Left lung (tissue), 14 donors: ENCODE measurements at places on chromosomes 1 and 21.

GRCh38 chr1:183070234-183070922, 47.2 kb downstream of the LAMC1 start:
- no peak for DNase-seq

GRCh38 chr1:172585348-172585747, 52.4 kb downstream of the SUCO start:
- DNase-seq = no peak

DNA sequence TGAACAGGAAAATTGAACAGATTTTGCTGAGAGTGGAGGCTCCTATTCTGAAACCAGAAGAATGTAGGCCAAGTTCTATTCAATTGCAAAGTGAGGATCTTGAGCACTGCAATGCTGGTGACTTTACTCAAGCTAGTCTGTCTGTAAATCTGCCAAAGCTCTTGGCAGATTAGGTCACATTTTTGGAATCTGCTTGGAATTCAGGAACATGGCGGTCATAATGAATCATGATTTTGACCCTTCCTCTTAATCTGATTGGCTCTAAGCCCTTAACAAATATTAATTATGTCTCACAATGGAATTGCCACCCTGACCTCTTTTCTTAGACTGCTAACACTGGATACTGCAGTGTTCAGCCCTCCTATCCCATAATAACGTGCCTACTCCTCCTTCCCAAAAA, 7.2 kb upstream of the GNG12 start:
- peak; percentile 36 for DNase-seq

DNA sequence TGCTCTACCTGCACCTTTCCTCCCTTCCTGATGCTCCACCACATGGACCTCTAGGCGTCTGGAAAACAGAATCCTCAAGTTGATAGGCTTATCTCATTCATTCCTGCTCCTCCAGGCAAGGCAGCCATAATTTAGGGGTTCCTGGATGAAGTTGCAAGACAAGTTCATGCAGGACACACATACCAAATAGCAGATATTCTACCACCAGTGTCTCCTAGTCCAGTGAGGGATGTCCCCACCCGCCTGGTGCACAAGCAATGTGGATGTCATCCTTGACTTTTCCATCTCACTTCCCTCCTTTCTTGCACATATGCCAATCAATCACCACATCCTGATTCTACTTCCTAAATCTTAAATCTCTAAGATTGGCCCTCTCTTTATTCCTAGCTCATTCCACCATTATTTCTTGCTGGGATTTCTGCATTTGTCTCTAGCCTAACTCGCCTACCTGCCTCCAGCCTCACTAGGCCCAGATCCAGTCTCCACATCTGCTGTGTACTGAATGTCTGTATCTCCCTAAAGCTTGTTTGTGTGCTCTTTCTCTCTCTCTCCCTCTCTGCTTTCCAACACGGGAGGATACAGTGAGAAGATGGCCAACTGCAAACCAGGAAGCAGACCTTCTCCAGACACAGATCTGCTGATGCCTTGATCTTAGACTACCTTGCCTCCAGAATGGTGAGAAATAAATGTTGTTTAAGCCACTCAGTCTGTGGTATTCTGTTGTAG, 40.5 kb downstream of the CD34 start:
- no peak for DNase-seq

- DNase-seq = no peak
Measured at GRCh38 chr21:41884501-41885030, 5.4 kb upstream of the PRDM15 start.

- DNase-seq = no peak
Measured at GRCh38 chr1:31243501-31244286, 4.0 kb upstream of the NKAIN1 start.

DNA sequence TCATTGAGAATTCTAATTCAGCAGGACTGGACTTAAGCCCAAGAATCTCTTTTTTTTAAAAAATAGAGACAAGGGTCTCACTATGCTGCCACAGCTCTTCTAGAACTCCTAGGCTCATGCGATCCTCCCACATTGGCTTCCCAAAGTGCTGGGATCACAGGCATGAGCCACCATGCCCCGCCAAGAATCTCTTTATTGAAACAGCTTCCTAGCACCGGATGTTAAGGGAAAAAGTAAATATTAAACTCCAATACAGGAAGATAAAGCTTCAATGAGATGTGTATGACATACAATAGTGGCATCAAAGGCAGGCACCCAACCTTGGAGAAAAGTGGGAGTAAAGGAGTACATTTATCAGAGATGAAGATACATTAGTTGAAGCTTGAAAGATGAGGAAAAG, 25.5 kb downstream of the PUM1 start:
- no peak for DNase-seq

- no peak for DNase-seq
Measured at GRCh38 chr1:41381692-41382479, 20.7 kb downstream of the FOXO6 start.

- no peak for DNase-seq
Measured at GRCh38 chr1:100912019-100912418, 16.1 kb downstream of the SLC30A7 start.

DNA sequence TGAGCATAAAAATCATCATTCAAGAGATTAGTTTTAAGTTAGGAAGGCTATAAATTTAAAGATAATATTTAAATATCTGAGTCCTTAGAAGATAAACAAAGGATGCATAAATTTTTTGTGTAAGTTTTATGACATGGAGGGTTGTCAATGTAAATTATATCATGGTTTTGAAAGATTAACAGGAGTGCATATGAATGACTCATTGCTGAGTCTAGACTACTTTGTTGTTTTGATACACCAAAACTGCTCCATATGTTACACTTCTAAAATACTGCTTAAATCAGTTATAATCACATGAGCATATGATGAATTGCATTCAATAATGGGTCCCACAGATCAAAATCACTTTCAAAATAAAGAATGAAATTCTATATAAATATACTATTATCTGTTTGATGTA, 312.5 kb downstream of the KCNT2 start:
- no peak for DNase-seq

- no peak for DNase-seq
Measured at GRCh38 chr1:36542962-36543515, 60.3 kb upstream of the CSF3R start.

DNA sequence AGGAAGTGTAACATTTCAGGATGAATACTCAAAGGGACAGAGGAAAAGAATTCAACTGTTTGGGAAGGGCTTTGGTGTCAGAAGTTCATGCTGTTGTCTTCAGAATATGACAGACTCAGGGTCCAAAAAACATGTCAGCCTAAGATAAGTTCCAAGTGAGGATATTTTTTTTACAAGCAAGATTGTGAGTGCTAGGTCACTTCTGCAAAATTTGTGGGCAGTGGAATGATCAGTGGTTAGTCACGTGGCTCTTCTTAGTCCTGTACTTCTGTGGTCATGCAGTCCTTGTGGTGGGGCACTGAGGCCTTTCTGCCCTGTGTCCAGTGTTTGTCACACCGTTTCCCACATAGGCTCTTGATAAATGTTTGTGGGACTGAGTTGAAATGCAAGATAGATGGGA, 5.2 kb downstream of the RGL1 start:
- DNase-seq = no peak

DNA sequence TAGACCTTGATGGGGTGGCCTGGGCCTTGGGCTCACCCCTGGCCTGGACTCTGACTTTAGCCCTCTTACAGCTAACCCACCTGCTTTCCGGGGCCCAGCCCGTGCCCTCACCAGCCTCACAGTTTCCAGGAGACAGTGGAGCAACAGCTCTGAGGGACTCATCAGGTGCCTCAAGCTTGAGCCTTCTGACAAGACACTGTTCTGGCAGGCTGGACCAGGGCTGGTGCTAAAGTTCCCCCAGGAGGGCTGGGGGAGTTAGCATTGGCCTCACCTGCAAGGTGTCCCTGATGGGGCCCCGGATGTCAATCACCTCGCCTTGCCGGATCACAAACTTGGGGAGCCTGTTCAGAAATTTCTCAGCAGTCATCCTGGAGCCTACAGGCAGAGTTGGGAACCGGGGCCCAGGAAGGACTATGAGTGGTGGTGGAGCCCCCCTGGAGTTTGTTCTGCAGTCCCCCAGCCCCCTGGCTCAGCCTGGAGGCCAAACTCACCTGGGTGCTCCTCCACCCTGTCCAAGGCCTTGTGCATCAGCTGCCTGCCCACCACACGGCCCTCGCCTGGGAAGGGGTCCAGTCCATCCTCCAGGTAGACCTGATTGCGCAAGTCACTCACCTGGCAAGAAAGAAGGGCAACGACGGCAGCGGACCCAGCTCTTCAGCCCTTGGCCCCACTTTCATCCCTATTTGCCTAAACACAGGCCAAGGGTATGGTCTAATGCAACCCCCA, 4.1 kb downstream of the SH3BGRL3 start:
- no peak for DNase-seq

GRCh38 chr1:7888248-7889081, 35.6 kb upstream of the UTS2 start:
- no peak for DNase-seq

DNA sequence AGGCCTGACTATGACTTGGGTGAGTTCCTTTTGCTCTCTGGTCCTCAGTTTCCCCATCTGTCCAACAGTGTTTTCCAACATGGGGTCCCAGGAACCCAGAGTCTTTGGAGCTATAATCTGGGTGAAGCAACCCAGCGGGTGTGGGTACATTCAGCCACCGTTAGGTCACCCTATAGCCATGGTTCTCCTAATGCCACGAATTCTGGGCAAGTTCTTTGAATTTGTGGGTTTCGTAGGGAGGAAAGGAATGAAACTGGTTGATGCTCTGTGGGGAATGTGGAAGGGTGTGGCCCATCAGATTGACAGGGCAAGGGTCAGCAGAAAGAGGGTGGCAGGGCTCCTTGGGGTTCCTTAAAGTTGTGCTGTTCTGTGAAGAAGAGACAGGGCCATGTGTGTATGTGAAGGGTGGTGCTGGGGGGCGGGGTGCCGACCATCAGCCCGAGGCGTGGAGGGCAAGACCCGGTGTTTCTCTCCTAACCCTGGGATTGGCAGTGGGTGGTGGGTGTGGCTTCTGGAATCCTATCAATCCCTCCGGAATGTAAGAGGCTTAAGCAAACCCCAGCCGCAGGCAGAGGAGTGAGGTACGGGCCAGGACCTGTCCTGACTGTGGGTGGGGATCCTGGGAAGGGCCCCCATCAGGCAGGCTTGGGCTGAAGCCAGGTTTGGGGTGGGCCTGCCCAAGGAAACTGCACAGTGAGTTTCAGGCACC, 35.5 kb upstream of the ZNF362 start:
- no peak for DNase-seq

DNA sequence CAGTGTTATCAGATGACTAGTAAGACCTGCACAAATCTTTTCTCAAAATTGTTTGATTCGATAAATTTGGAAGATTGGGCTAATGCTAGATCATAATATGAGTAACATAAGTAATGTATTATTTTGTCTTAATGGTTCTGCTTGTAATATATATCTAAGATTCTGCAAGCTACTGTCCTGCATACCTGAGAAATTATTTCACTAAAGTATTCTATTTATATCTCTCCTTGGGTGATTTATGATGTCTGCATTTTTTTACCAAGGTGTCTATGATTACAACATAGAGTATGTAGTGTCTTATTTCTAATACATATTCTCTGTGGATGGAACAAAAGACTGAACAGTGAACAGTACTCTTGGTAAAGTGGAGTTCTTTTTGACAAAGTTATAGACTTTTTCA, 166.6 kb downstream of the CLEC20A start:
- no peak for DNase-seq

DNA sequence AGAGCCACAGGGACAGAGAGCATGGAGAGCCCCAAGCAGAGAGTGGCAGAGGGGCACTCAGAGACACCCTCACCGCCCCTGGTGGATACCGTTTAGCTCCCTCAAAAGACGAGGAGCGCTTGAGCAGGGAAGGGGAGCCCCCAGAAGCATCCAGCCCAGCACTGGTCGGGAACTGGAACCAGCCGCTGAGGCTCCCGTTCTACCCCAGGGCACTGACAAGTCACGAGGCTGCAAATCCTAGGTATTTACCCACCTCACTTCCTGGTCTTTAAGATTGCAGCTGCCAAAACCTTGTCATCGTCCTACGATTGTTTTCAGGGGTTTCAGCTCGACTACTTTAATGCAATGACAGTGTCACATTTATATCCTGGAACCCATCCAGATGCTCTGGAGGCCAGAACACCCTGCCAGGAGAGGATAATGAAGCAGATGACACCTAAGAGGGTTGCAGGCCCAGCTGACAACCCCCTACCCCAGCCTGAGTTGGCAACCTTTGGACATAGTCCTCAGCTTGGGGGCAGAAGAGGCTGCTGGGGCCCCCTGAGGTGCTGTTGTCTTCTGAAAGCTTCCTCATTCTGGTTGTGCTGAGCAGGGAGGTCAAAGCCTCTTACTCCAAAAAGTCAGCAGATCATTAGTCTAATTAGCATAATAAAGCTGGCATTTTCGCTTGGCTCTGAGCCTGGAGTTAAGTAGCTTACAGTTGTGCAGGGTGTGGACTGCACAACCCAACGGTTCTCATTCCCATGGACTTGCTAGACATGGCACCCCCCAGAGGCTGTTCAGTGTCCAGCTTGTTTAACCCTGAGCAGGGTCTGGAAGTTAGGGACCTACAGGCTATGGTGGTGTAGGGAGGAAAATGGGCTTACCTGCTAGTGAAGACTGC, 20.6 kb upstream of the BACE2 start:
- no peak for DNase-seq

DNA sequence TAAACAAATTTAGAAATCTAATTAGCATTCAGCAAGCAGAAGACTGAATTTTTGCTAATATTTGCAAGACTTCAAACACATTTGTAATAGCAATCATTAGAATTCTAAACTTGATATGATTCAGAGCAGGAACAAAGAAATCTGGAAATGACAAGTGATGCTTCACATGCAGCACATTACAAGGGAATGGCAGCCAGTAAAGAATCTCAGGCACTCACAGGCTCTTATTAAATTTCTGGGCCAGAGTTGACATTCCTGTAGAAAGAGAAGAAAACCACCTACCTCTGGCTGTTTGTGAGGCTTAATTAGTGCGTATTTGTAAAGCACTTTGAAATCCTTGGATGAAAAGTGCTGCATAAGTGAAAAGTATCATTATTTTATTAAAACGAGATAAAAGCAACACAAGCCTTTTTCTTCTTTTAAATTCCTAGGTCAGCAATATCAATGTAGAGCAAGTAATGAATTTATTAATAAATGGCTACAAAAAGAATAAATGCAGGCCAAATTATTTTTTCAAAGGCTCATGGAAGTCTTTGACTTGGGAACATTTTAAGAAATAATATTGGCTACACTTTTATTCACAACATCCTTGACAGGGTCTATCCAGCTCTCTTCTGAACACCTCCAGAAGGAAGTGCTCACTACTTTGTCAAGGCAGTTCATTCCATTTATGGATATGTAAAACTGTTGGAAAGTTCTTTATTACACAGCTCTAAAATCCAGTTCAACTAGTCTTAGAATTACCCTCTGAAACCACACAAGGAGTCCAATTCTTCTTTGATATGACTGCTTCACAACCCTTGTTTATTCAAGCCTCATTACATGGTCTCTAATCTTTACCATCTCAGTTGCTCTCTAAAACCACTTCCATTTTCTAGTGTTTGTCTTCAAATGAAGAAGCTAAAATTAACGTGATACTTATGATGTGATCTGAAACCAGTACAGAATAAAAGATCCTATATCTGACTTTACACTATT, 32.1 kb upstream of the SCYL3 start:
- peak; percentile 27 for DNase-seq

GRCh38 chr1:85295006-85295431, 18.6 kb upstream of the BCL10 start:
- DNase-seq = no peak
